ENCODE measurements at places on chromosomes 1 and 21.
A peak's percentile ranks its signal among the peaks of the same experiment; 100 is the strongest.

DNA sequence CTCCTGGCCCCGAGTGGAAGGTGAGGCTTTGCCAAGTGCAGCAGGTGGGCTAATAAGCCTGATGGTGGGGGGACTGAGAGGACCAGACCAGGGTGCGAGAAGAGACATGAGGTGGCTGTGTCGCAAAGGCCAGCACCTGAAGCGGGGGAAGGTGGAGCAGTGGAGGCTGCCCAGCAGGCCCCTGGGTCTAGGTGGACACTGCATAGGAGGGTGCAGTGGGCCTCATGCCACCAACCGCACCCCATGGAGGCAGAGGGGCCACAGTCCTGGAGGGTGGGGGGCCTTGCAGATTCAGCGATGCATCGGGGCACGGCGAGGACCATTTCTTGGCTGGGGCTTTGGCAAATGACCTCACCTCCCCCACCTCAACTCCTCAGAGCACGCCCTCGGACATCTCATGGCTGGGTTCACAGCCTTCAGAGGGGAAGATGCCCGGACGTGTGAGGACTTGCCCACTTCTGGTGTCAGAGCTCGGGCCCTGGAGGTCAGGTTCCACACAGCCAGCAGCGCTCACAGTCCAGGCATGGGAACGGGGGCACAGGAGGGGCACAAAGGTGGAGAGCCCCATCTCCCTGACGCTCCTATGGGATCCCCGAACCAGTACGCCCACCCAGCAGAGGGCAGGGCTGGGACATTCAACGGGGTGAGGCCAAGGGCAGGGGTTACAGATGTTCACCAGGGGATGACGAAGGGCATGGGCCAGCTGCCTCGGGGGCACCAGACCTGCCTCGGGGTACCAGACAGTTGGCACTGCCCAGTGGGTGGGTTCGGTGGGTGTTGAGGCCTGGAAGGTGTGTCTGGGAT, 35.4 kb downstream of the UBE2G2 start:
- DNase-seq: no peak

DNA sequence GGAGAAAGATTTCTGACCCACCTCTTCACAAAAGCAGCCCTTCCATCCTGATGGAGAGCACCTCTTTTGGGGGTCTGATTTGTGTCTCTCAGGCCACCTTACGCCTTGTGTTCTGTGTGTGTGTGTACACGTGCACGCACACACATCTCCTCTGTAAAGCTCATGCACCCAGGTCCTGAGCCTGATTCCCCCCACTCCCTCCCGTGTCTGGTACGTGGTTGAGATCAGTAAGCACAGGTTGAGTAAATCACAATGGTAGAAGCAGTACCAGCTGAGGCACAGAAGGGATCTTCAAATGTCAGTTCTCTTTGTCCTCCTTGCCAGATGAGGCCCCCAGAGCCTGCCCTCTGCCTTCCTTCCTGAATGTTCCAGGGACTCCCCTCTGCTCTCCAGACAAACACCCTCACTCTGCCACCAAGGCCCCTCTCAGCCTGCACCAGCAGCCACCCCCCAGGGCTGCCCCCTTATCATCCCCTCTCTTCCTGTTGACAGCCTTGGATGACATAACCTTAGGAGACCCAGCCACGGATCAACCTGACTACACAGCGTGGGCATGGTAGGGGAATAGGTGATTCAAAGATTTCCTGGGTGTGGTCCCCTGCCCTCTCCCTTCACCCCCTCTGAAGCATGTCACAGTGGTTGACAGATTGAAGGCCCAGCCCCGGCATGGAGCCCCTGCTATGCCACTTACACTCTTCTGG, 112.8 kb downstream of the HIVEP3 start:
- no peak for DNase-seq

DNA sequence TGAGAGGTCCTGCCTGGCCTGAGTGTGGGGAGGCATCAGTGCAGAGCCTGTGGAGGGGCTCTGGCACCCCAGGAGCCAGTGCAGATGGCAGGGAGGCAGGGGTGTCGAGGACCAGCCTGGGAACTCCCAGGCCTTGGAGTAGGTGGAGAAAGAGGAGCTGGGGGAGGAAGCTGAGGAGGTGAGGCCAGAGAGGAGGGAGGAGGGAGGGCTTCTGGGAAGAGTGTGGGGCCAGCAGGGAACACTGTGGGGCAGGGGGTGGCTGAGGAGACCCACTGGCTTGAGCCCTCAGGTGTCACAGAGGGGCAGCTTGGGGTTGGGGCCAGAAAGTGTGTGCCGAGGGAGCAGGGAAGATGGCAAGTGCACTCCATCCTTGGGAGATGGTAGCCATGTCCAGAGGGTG, 3.8 kb downstream of the COQ8A start:
- no peak for DNase-seq

DNA sequence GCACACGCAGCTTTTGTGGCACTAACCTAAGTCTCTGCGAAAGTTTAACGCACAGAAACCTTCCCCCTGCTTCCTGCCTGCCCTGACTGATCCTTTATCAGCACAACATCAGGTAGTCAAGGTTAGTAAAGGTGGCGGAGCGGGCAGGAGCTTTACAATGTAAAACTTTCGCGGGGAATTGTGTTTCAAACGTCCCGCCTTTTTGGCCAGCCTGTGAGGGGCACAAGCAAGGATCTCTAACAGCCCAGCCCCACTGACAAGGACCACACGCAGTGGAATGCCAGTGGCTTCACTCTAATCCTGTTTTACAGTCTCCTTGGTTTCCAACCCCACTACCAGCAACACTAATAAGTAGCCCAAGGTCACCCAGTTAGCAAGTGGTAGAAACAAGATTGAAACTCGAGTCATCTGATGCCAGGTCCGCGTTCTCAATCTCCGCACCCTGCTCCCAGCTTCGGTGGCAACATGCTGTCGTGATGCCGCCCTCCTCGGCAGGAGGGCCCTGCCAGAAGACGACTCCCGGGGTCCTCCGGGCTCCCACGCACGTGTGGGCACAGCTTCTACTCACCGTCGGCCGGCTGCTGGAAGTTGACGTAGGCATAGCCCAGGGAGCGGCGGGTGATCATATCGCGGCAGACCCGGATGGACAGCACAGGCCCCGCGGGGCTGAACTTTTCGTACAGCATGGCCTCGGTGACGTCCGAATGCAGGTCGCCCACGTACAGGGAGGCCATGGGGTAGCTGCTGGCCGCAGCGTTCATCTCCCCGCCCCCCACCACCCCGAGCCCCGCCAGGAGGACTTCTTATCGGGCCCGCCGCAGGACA, 1.2 kb downstream of the PABPC4 start:
- DNase-seq: peak; percentile 28

DNA sequence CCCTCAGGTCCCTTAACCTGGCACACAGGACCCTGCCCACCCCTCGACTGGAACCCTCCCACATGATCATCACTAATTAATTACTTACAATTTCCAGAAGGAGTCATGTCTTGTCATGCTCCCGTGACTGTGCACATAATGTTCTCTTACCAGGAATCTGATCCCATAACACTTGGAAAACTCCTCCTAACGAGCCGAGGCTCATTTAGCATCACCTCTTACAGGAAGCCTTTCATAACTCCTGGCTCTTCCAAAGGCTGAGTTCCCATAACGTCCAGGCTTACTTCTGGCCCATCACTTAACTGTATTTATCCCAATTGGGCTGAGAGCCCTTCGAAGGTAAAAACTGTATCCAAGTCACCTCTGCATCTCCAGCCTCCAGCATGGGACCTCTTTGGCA, 147.9 kb upstream of the JUN start:
- no peak for DNase-seq

GRCh38 chr1:156198831-156199349, 5.0 kb downstream of the SLC25A44 start:
- no peak for DNase-seq

DNA sequence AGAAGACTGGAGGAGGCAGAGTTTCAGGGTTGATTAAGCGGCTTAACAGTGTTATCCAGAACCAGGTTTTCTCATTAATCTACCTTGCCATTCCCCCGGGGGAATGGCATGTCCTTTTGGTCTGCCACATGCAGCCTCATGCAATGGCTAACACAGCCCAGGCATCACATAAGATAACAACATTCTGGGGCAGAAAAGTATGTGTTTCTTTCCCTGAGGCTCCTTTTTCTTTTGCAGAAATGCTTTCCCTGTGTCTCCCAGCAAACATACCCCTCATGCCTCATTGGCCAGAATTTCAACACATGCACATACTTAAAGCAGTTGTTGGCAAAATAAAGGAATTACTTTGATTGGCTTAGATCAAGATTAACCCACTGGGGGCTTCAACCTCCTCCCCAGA, 98.6 kb downstream of the OMA1 start:
- no peak for DNase-seq

GRCh38 chr1:231161667-231162296, at the start of gene TRIM67:
TSS of gene TRIM67 (plus strand) at chr1:231162058. CDS start at chr1:231162970, 912 bp downstream.
- no peak for DNase-seq

GRCh38 chr1:42177541-42177981, 13.0 kb upstream of the GUCA2A start:
- no peak for DNase-seq

DNA sequence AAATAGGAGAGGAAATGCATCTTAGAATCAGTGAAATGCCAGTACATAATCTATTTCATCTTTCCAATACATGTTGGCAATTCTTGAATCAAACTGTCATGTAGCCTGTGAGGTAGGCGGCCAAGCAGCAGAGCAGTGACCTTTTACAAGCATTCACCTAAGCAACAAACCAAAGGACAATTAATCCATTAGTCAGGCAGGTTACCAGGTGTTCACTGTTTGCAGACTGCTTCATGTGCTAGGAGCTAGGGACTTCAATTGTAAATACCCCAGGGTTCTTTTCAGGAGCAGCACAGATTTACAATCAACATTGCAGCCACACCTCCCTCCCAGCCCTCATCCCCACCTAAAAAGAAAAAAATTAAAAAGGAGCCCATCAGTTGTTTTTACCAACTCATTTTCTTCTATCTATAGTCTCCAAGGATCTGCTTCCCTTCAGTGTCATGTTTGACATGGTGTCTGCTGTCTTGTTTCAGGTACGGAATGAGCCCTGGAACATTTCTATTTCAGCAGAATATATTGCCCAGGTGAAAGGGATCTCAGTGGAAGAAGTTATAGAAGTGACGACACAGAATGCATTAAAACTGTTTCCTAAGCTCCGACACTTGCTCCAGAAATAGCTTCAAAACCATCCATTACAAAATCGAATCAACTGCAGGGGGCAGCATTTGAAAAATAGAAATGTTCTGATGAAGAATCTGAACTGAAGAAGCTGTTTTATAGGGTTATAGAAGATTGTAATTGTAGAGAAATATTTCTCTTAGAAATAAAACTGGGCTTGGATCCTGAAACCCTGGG, 23.0 kb downstream of the TATDN3 start:
- no peak for DNase-seq

DNA sequence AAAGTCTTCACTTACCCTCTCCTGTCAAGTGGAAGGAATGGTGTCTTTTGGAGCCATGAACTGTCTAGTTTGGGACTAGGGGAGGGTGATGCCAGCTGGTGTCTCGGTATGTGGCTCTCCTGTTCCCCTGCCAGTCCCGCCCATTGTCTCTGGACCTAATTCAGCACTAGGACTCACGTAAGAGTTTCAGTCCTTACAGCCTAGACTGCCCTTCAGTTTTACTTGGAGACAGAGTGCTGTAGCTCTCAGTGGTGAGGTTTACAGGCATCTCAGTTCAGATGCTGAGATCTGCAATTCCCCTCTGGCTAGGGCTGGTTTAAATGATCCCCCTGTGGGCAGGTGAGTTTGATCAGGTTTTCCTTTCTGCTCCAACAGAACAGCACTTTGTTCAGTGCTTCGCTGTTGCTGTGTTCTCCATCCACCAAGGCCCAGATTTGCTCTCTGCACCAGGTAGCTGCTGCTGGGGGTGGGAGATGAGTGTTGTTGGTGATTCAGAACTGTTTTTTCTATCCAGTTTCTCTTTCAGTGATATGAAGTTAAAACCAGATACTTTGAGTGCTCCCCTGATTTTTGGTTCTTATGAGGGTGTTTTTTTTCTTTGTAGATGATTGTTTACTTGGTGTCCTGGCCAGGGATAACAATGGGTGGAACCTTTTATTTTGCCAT, 198.3 kb upstream of the RNPC3 start:
- DNase-seq: no peak

DNA sequence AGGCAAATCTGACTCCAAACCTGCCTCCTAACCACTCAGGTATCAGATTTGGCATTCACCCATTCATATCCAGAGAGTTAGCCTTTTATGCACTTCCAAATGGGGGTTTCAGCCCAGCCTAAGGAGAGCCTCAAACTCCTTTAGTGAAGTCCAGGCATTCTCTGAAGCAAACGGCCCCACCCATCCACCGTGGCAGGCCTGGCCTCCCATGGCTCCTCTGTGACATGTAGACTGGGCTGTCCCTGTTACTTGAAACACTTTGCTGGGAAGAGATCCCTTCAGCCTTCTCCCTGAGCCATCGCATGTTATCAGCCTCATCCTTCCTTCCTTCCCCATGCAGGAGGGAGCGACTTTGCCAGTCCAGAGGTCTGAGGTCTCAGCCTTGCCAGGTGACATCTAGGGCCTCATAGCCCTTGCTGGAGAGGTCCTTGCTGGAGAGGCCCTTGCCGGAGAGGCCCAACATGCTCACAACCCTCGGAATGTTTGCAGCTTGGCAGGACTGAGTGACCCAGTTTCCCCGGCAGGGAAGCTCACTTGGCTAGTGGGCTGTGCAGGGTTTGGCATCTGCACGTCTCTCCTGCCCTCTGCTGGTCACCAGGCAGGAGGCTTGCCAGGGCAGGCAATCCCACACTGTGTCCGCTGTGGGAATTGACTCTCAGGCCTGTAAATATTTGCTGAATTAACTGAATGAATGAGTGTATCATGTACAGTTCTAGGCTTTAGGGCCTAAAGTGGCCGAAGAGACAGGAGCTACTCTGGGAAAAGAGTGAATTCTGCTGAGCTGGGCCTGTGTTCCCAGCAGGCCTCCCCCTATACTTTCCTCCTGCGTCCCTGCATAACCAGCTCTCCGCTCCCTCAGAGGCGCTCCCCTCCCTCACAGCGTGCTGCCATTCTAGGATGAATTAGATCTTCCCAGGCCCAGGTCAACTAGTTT, 26.7 kb upstream of the RBM15 start:
- DNase-seq: peak; percentile 62

DNA sequence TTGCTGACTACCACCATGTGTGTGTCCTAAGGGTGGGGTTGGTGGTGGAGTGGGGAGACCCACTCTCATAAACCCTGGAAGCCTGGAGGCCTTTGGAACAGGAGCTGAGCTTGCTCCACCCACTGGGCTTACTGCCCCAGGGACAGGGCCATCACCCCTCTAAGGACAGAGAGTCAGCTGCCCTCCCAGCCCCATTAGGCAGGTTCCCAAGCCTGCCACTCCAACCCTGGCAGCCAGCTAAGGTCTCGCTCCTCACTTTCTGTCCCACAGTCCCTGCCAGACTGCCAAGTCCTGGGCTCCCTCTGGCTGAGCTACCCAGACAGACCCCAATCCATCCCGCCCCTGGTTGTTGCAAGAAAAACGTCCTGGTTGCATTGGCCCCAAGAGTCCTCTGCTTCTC, 3.8 kb downstream of the NT5C1A start:
- no peak for DNase-seq

- no peak for DNase-seq
Observed at GRCh38 chr1:156401041-156401574, 32.1 kb downstream of the RHBG start.

- no peak for DNase-seq
Observed at GRCh38 chr1:234517110-234517802, 38.3 kb upstream of the TARBP1 start.
